LHCN-M2 (cell line): ENCODE measurements at places on chromosomes 2 and 18. TPM values are rescaled to one million over a fixed set of nuclear protein-coding genes. Genes with fewer than 3 reads are reported as not detected.
A peak's percentile ranks its signal among the peaks of the same experiment; 100 is the strongest.

DNA sequence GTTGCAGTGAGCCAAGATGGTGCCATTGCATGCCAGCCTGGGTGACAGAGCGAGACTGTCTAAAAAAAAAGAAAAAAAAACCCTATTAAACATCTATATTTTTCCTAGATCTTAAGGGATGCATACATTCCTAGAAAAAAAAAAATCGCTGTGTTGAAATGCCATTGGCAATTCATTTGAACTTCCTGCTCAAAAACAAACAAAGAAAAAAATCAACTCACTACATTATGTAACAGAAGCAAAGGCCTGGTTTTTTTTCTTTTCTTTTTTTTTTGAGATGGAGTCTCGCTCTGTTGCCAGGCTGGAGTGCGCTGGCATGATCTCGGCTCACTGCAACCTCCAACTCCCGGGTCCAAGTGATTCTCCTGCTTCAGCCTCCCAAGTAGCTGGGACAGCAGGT, 21.7 kb upstream of the STRN start:
- no peak for DNase-seq

GRCh38 chr2:85433511-85434089, 15.1 kb downstream of the SH2D6 start:
- peak; percentile 100 for DNase-seq

DNA sequence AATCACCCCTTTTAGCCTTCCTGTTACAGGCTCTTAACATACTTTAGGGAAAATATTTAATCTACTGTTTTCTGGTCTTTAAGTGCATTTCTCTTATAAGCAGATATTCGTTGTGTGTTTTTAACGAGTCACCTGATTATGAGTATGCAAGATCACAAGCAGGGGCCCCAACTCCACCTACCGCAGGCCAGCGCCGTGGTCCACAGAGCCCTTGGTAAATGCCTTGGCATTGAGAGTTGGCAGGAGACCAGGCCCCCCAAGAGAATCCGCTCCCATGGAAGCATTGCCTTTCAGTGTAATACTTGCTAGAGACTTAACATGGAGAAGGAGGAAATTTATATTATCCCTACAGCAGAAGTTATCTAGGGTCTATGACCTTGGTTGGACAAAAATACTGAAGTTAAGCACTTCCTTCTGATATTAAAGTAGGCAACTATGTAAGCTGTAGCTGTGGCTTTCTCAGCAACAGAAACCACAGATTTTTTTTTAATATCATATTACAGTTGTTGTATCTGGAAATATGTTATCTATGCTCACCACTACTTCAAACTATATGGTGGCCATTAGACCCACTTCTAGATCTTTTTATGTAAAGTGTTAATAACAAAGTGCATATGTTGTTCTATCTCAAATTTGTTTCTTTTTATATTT, 241.8 kb upstream of the MGAT5 start:
- no peak for DNase-seq

- DNase-seq, result peak; percentile 89
These were observed 602.6 kb upstream of the VRK2 start for GRCh38 chr2:57443973-57444521.

NT5C1B gene
- total RNA-seq, result not detected in 2 replicates

GRCh38 chr18:2881088-2881839, 34.5 kb downstream of the EMILIN2 start:
- no peak for DNase-seq

DNA sequence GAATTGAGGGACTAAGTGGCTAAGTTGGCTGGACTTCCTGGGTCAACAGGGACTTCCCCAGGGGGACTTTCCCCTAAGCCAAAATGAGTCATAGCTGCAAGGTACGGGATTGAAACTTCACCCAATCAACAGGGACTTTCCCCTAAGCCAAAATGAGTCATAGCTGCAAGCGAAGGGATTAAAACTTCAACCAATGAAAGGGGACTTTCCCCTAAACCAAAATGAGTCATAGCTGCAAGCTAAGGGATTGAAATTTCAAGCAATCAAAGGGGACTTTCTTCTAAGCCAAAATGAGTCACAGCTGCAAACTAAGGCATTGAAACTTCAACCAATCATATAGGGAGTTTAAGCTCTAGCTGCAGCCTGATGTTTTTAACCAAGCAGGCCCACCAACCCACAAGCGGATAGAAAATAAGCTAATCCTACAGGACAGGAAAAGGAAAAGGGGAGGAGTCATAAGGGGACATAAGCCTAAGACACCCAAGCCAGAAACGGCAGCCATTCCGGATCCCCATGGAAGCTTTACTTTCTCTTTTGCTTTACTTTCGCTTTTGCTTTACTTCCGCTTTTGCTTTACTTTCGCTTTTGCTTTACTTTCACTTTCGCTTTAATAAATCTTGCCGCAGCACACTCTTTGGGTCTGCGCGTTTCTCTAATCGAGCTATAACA, 1375.4 kb upstream of the CELF4 start:
- DNase-seq, result peak; percentile 11

DNA sequence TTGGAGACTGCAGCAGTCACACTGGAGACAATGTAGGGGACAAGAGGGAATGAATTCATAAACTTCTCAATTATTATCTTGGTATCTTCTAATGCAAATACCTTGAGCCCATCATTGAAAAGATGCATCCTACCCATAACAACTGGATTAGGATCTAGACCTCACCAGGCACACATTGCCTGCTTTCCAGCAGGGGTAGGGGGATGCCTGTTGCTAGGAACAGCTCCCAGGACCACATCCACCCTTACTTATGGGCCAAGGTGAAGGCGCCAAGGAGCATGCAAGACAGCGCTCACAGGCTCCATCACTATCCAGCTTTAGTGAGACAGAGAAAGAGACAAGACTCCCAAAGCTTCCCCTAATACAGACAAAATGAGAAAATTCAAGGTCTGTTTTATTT, 24.4 kb downstream of the KCTD1 start:
- DNase-seq, result no peak

KLHL30 gene
- total RNA-seq, result 0.96 and 2.1 TPM in 2 replicates

- DNase-seq, result peak; percentile 97
These were observed 50.0 kb upstream of the ACYP2 start for GRCh38 chr2:54065411-54065810.

- no peak for DNase-seq
These were observed 43.7 kb downstream of the SH3BP4 start for GRCh38 chr2:234995332-234996068.

GRCh38 chr2:200348897-200349563, 42.5 kb downstream of the SPATS2L start:
- DNase-seq, result no peak

DNA sequence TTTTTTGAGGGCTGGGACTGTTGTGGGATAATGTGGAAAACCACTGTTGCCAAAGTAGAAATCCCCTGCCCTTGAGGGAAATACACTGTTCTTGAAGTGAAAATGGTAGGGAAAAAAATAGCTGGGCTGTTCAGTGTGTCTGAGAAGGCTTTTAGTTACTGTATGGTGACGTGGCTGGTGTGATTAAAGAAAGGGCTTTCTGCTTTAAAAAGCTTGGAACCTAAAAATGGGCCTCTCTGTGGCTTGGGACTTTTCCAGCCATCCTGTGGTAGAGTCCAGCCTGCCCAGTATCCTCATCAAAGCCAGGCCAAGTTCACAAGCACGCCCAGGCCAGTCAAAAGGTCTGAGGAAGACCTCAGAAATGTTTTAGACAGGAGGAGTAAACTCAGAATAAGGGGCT, 6.8 kb downstream of the MGAT5 start:
- peak; percentile 91 for DNase-seq

CD302 gene
- 6.3 and 9.0 TPM in 2 replicates for total RNA-seq

OR6B3 gene
- not detected in 2 replicates for total RNA-seq

LGALSL gene
- 0.17 and 0.26 TPM in 2 replicates for total RNA-seq

NCKAP5 gene
- 0.40 and 0.58 TPM in 2 replicates for total RNA-seq
